Stimulated activated CD4-positive, alpha-beta T cell treated with anti-CD3 and anti-CD28 coated beads, TNF-alpha, amount 100 ng/mL, for 24 hours (primary cell): ENCODE measurements at places on chromosomes 2 and 18.

- no peak for DNase-seq
Measured at GRCh38 chr2:158586491-158586890, 129.7 kb downstream of the PKP4 start.

DNA sequence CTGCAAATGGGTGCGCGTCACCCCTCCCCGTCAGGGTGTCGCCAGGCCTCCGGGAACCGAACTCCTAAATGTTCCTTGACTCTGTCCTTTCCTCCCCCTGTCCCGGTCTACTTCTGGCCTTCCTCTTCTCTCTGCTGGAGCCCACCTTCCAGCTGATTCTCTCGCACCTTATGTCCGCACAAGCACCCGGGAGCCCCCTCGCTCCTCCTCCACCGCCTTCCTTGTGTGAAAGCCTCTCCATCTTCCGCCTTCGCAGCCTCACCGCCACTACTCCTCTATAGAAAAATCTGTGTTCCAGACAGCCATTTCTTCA lies 627 bp upstream of the KIF3C start:
- DNase-seq, result no peak

GRCh38 chr2:943461-943797 lies 7.2 kb upstream of the SNTG2 start:
- no peak for DNase-seq

DNA sequence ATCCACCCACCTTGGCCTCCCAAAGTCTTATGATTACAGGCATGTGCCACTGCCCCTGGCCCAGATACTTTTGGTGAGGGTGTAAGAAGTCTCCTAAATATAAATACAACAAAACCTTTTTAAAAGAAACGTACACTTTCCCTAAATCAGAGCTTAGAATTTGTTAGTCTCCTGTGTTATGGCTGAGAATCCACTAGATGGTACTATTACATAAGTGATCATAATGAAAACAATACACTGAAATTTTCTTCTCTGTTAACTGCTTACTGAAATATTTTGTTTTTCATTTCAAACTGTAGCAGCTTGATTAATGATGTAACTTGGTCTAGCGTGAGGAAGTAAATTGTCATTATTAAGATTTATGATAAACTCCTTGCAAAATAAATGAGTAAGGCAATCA lies 74.8 kb upstream of the FAM98A start:
- DNase-seq, result no peak

DNA sequence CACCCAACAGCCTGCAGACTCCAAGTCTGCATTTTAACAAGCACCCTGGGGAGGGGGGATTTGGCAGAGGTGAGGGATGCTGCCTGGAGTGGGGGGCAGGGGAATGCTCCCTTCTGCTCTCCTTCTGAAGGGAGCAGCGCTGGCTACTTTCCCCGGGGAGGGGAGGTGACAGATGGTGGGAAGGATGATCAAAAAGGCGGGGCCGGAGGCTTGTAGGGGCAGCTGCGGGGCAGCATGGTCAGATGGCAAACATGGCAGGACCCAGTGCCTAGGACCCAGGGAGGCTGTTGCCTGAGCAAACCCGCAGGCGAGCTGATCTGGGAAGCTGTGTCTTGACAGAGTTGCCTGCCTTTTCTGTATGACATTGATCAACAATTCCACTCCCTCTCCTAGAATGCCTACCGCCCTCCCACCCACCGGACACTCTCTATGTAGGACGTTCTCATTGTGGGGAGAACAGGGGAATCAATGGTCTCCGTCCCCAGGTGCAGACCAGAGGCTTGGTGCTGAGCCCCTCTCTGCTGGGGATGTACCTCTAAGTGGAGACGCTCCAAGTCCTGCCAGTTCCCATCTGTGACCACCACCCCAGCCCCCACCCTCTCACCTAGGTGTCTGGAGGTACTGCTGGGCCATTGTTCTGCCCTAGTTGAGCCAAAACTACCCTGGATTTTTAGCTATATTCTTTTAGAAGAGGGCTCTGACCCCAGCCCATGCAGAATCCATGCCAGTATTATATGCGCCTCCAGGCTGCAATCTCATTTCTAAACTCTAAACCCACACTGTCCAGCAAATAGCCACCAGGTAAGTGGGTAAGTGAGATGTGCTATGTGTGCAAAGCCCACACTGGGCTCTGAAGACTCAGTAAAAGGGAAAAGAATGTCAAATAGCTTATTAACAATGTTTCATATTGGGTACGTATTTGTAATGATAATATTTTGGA lies 89.7 kb upstream of the SEC11C start:
- no peak for DNase-seq

DNA sequence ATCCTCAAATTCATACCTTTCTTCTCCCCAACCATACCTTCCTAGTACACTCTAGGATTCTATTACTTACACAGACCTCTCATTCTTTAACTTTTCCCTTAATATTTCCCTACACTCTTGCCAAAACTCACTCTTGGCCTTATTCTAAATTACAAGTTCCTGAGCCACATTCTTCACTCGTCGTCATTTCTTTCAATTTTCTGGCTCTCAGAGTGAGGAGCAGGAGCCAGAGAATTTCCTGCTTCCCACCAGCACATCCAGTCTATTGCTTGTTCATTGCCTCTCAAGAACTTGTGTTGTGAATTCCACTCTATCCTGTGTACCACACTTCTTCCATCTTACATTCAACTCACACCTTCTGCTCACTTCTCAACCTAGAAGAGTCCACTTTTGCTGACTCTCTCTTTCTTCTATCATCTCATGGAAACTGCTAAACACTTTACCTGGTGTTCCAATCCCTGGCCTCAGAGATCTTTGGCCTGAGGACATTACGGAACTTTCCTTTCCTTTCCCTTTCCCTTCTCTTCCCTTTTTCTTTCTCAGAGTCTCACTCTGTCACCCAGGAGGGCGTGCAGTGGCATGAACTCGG lies 171.6 kb downstream of the PLCL1 start:
- no peak for DNase-seq
